ENCODE measurements at places on chromosomes 1 and 21.

DNA sequence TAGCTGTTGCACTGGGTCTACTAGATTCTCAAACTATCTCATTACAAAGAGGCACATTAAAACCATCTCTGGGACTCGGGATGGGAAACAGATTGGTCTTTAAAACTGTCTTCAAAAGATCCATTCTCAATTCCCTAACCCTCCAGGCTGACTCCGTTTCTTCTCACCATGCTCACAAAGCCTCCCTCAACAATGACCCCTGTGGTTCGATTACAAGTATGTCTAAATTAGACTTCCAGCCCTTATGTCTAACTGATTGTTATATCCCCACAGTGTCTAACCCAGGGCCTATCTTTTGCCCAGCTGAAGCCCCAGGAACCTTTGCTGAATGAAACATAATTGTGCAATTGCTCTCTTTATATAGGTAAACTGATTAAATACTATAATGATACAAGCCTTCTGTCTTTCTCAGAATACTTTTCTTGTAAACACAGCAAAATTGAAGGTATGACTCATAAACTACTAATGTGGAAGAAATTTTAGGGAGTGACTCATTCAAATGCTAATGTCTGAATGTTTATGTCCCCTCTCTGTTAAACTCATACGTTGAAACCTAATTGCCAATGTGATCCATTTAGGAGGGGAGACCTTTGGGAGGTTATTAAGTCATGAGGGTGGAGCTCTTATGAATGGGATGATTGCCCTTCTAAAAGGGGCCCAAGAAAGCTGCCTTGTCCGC lies 65.6 kb upstream of the DAB1 start:
- peak; percentile 15 for DNase-seq

- peak; percentile 66 for DNase-seq
These were observed 93.5 kb upstream of the ACTL8 start for GRCh38 chr1:17661546-17662157.

DNA sequence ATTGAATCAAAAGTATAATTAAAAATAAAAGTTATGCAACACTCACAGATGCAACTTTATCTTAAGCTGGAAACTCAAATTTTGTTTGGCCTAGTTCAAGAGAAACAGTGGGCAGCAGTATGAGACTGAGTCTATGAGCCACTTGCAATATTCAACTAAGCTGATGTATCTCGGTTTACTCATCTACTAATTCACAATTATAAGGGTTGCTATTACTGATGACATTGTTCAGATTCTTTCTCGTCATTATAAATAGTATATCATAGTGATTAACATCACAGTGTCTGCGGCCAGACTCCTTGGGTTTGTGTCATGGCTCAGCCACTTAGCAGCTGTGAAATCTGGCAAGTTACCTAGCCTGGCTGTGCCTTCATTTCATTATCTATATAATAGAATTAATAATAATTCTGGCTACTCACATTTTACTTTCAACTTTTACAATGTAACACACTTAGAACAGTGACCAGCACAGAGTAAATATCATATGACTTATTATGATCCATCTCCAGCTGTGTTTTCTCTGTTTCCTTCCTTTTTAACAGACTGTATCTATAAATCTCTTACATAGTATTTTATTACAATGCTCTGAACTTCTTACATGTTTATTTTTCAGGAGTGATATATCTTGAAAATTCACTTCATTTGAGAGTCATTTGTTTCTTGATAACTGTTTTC lies 194.3 kb upstream of the RGS18 start:
- DNase-seq = no peak

DNA sequence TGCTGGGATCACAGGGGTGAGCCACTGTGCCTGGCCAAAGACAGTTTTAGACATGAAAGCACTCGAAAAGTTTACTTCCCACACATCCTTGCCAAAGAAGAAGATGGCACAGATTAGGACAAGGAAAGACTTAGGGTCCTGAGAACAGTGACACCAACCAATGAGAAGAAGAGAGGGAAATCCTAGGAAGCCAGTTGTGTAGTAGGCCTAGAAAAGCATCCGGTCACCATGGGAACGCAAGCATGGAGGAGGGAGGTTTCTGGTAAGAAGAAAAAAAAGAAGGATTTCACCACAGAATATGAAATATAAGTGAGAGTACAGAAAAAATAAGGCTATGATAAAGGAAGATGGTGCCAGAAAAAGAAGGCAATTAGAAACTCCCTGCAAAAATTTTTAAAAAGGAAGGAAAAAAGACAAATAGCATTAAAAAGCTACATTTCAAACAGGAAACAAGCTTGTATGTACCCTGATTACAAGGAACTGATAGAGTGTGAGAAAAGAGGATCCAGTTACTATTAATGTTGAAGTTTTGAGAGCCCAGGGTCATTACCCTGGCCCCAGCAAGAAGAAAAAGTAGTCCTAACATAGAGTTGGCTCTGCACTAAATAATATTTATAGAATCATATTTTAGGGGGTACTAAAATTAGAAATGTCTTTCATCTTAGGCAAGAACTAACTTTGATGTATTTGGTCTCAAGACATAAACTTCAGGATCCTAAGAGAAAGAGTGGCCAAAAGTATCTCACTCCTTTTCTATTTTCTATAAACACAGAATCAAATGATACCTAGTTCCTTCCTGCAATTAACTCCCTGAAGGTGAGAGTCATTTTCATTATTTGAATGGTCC lies 16.1 kb downstream of the DIPK1A start:
- DNase-seq = no peak

DNA sequence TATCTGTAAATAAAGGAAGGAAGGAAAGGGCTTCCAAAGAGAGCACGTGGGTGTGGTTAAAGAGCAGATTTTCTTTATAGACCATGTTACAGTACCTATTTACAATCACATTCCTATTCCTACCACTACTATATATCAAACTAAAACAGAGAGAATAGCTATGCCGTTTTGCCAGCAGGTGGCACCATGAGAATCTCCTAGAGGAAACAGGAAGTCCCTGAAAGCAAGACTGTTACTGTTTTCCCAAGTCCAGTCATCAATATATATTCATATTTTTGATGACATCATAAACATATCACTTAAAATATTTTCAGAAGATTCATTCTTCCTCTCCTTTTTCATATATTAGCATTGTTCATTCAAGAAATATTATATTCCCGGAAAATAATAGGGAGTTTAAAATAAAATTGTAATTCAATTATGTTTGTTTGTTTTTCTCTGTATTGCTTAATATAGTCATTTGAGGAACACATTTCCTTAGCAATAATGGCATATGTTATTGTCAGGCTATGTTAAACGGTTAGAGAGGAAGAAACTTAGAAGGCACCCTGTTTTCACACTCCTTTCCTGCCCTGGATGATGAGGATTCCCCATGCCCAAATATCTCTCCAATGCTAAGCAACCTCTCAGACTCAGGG lies 6.6 kb downstream of the CCDC190 start:
- peak; percentile 70 for DNase-seq

Measured in RWPE1 (cell line).